ENCODE measurements at places on chromosomes 2 and 18.

GRCh38 chr2:210337159-210337558 lies 22.2 kb upstream of the MYL1 start:
- DNase-seq: no peak

- no peak for DNase-seq
Observed at GRCh38 chr2:168998609-168999211, 32.4 kb downstream of the ABCB11 start.

DNA sequence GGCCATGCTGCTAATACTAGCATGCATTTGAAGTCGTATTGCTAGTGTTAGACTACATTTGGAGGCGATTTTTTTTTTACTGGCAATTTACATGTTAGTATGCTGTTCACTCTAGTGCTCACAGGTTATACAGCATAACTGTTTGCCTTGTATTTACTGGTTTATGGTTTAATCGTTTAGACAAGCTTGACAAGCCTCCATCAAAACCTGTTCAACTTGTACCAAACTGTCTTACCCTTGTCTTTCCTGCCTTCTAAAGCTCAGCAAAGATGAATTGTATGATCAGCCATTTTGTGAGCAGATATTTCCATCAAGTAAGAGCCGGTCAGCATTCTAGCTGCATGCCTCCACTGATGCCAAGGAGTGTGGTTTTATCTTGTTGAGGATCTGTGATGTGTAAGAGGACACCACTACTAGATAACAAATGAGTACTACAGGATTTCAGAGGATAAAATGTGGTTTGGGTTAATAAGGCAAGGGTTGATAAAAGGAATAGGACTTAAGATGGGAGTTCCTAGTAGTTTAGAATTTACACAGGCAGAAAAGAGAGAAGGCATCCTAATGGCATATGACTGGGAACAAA lies 68.4 kb upstream of the ITM2C start:
- no peak for DNase-seq

GRCh38 chr18:78769502-78770105 lies 210.0 kb upstream of the SALL3 start:
- DNase-seq: no peak

DNA sequence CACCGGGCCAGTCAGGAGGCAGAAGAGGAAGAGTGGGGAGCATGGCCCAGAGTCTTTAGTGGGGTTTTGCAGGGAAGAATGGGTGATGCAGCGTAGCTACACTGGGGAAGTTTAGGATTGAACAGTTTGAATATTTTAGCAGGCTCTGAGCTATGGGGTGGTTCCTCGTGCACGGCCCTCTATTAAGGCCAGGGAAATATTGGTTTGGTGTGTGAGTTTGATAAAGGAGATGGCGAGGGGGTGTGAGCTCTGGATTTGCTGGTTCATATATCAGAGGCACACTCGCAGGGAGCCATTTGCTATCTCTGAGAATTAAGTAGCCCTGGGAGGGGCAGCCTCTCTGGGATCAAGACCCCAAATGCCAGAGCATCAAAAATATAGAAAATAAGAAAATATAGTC lies 50.1 kb downstream of the BOLA3 start:
- DNase-seq: no peak

DNA sequence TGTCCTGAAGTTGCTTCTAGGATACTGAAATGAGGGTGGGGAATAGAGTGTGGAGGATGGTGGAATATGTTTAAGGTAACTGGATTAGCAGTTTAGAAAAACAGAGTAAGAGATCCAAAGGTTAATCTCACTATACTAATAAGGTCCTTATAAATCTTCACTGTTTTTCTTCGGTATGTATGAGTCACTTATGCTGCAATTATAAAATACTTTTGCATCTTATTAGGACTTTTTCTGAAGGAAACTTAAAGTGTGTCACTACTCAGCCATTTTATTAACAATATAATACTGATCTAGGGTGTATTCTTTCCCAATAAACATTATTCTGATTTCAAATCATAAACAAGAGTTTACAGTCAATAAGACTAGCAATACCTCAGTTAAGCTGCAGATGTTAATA lies 182.3 kb downstream of the ZNF521 start:
- no peak for DNase-seq

DNA sequence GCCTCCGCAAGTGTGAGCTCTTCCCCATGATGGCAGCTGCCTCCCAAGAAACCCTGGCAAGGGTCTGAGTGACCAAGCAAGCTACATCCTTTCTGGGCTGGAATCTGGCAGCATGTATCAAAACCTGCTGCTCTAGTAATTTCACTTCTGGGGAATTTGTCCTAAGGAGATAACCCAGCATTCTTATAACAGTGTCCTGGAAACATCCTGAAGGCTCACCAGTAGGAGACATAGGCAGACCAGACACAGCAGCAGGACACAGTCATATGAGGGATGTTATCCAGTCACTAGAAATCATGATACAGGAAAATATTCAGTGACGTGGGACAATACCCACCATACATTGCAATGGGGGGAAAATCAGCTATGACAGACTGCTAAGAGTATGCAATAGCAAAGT lies 64.5 kb downstream of the CRACDL start:
- DNase-seq: no peak

DNA sequence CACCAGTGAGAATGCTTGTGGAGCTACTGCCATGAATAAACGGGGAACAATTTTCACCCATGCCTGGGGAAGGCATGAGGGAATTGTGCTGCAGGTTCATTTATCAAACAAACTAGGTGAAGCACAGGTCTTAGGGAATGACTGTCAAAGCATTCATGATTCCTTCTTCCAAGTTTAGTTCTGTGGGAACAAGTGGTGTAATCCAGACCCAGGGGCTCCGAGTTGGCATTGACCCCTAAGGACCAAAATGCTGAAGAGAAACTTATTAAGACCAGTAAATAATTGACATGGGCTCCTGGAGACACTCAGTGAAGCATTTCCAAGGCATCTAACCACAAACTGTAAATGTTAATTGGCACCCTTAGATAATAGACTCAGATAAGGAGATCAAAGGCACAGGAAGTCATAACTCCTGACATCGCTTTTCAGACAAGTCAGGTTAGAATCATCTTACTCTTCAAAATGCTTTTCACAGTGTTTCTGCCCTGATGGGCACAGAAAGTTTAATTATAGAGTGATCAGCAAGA lies 96.9 kb downstream of the SPP2 start:
- DNase-seq: no peak

GRCh38 chr2:27715318-27716210 lies 51.9 kb downstream of the SLC4A1AP start:
- DNase-seq: peak; percentile 80

- DNase-seq: no peak
Observed at GRCh38 chr18:4040391-4041092, 414.6 kb downstream of the DLGAP1 start.

- DNase-seq: no peak
Observed at GRCh38 chr2:114450639-114451038, 8.2 kb downstream of the DPP10 start.

GRCh38 chr2:168050377-168050776 lies 197.0 kb downstream of the STK39 start:
- DNase-seq: no peak

DNA sequence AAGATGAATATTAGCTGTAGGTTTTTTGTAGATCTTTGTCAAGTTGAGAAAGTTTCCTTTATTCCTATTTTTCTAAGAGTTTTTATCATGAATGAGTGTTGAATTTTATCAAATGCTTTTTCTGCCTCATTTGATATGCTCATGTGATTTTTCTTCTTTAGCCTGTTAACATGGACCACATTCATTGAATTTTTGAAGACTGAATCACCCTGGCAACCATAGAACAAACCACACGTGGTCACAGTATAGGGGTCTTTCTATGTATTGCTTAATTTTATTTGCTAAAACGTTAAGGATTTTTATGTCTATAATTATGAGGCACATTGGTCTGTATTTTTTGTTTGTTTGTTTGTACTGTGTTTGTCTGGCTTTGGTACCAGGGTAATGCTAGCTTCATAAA lies 201.7 kb upstream of the CWC22 start:
- no peak for DNase-seq

GRCh38 chr2:36359067-36359466 lies 3.5 kb downstream of the CRIM1 start:
- DNase-seq: no peak

DNA sequence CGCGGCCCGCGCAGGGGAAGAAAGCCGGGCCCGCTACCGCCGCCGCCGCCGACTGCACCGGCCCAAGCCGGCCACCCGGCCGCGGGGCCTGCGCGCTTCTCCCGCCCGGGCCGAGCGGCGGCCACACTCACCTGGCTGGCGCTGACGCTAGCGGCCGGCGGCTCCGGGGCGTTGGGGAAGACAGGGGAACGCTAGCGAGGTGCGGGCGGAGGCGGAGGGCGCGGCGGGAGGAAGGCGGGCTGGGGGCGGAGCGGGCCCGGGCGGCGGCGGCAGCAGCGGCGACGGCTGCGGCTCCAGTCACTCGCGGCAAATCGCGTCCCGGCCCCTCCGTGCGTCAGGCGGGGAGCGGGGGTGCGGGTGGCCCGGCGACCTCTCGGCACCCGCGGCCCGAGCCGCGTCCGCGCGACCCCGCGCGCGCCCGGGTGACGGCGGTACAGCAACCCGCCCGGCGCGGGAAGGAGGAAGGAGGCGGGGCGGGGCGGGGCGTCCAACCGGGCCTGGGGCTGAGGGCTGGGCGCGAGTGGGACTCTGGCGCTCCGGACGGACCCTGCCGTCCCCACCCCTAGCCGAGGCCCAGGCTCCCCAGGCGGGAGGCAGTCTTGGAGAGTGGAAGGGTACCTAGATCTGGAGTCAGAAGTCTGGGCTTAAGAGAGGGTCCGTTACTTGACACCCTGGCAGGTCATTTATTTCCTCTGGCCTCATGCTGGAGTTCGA lies at the start of gene SESTD1:
Gene SESTD1 (minus strand): TSS at position 465 of the 714 bp plus-strand sequence. CDS start 72,991 bp downstream, outside the sequence.
- DNase-seq: peak; percentile 83

DNA sequence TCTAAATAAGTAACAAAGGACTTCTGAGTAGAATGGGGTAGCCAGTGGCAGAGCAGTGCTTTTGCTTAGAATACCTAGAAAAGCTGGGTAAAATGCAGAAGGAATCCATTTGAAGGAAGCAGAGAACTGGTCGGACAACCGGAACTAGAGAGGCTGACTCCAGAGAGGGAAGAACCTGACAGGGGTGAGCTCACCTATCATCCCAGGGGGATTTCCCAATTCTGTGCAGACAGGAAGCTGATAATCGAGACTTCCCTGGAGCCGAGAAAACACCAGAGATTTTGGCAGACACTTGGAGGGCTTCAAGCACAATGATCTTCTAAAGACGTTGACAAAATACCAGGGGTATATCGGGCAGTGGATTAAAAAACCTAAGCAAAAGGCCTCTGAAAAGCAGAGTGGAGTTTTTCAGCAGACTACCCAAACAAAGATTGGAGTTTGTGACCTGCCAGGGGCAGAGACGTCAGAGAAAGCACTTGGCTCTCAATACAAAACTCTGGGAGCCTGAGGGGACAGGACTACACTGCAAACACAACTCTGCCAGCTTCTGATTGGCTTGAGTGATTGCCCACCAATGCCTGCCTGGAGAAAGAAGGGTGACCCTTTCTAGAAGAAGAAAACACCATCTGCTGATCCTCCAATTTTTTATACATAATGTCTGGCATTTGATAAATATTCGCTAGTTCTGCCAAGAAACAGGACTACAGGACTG lies 67.5 kb upstream of the TTN start:
- DNase-seq: no peak

- DNase-seq: no peak
Observed at GRCh38 chr2:38500283-38500634, 102.5 kb downstream of the HNRNPLL start.

DNA sequence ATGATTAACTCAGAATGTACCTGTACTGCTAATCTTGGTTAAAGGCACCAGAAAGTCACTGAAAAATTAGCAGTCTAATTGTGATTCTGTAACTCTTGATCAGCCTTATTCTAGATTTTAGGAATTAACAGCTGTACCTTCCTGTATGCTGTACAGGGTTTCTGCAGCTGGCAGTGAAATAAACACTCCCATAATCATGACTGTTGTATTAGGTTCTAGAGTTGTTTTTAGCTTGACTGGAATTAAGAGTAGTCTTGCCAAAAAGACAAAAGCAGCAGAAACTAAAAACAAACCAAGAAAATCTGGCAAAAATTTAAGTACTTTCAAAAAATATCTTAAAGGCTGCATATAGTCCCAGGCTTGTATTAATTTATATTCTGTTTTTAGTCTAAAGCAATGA lies 103.5 kb downstream of the SOS1 start:
- DNase-seq: no peak

DNA sequence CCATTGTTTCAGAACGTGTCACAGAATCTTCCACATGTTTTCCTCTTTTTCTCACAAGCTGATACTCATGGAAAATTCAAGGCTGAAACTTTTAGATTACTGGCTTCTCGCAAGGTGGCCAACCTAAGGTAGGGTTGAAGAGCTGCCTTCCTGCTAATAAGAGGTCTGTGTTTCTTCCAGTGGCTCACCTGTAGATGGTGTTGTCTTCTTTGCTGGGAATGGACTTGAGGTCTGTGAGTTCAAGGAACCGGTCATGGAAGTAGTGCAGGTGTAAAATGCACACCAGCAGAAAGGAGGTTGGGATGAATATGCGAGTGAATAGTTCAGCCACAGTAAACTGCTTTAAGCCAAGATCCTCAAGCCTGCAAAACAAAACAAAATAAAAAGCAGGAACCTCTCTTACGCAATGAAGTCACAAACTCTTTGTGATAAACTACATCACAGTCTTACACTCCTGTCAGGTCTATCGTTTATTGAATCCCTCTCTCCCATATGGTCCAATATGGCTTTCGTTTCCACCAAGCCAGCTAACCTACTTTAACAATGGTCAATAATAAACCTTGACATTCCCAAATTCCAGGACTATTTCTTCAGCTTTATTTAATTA lies 258.9 kb downstream of the NAPG start:
- DNase-seq: no peak

GRCh38 chr2:161990741-161991140 lies 83.3 kb downstream of the DPP4 start:
- DNase-seq: no peak

DNA sequence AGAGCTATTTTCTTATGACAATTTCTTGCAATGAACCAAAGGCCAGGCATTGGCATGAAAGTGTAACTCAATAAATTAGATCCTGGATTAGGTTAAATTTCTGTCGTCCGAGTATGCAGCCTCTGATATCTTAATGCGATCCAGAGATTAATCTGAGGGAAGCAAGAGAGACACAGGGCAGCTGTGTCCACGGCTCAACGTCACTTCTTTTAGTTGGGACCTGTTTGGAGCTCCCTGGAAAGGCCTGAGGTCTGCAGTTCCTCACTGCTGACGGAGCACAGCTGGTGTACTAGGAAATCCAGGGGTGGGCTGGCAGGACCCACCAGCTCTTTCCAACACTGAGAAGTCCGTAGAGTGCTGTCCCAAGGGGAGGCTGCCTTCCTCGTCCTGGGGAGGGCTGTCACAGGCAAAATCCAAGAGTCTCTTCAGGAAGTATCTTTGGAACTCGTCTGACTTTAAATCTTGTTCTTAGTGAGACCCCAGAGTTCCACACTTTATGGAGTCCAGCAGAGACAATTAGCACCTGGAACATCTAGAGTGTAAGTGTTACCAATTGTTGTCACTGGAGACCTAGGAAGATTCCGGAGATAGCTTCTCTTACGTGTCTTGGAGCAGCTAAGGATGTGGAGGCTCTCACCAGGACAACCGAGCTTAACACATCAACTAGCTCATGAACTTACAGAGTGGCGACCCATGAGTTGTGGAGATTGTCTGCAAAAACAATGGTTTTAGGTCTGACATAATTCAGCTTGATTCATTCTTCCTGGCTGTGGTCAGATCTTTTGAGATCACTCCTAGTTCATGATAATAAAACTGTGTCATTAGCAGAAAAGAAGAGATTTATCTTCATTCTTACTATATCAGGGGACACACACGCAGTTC lies 173.7 kb downstream of the ACKR3 start:
- no peak for DNase-seq

- DNase-seq: no peak
Observed at GRCh38 chr18:11154368-11154989, 5.1 kb upstream of the PIEZO2 start.
